Adrenal gland (tissue), 19 donors: ENCODE measurements at places on chromosomes 12 and 14. TPM values are rescaled to one million over a fixed set of nuclear protein-coding genes. Genes with fewer than 3 reads are reported as not detected.

Gene NR1H4
- polyA plus RNA-seq, result 17.2 TPM

Gene TMEM63C
- polyA plus RNA-seq, result 7.9 TPM

Gene SERPINA12
- polyA plus RNA-seq, result not detected

Gene PFKM
- 44.4 TPM for polyA plus RNA-seq

Gene AMN1
- polyA plus RNA-seq, result 13.9 TPM

Gene TOMM20L
- not detected for polyA plus RNA-seq

Gene IFNG-AS1
- polyA plus RNA-seq, result not detected
